Activated CD4-positive, alpha-beta T cell treated with anti-CD3 and anti-CD28 coated beads, Interleukin-2, amount 50 U/mL, for 48 hours (primary cell): ENCODE measurements at places on chromosomes 1 and 21.

DNA sequence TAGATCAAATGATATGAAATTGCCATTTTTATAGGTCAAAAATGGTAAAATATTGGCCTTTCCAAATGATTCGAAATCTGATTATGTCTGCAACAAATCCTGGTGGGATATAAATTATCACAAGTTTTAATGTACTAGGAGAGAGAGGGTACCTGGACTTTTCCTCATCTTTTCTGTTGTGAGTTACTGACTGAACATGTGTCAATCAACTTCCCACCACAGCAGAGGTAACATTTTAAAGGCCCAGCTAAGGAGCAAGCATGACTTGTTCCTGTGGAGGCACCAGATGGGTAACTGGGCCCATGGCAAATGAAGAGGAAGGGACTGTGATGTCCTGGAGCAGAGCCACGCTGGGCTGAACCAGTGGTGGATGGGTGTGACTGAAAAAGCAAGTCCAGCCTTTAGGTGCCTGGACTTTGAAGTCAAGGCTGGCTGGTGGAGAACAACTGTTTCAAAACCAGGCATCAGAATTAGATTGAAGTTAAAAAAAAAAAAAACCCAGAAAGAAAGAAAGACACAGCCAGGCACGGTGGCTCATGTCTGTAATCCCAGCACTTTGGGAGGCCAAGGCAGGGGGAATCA is 6.6 kb downstream of the MR1 start:
- no peak for DNase-seq

DNA sequence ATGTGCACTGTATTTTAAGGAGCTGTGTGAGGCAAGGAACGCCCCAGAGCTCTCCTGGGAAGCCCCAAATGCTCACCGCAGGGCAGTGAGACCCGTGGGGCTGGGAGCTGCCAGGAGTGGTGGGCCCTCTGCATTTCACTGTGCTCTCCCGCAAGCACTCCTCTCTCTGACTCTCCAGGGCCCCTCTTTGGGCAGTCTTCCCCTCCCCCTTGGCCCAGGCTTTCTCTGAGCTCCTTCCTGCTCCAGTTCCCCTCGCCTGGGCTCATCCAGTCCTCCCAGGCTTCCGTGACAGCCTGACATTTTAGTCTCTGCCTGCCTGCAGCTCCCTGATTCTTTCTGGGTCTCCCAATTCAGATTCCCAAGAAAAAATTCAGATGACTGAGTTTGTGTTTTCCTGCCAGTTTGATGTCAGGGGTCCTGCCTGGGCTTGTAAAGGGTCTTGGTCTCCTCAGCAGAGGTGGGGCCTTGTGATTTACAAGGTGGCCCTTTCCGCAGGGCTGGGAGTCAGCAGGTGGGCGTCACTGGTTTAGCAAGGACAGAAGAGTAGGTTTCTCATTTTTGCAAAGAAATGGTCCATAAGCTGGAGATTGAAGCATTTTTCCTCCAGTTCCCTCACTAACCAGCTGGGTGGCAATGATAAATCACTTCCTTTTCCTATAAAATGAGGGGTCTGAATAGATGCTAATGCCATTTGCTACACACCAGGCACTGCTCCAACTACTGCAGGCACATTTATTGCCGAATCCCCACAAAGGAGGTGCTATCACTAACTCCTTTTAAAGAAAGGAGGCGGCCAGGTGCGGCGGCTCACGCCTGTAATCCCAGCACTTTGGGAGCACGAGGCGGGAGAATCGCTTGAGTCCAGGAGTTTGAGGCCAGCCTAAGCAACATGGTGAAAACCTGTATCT is 1.9 kb upstream of the CA6 start:
- DNase-seq: no peak

GRCh38 chr1:245091818-245092637 is 62.8 kb upstream of the KIF26B start:
- DNase-seq: no peak

GRCh38 chr1:221328371-221328770 is 413.5 kb downstream of the DUSP10 start:
- DNase-seq: no peak

DNA sequence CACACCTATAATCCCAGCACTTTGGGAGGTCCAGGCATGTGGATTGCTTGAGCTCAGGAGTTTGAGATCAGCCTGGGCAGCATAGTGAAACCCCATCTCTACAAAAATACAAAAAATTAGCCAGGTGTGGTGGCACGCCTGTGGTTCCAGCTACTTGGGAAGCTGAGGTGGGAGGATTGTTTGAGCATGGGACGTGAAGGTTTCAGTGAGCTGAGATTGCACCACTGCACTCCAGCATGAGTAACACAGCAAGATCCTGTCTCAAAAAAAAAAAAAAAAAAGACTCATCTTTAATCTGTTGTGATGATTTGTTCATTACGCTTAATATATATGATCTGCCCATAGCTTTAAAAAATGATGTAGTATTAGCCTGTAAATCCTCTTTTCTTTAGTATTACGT is 44.0 kb downstream of the OR10J1 start:
- no peak for DNase-seq

DNA sequence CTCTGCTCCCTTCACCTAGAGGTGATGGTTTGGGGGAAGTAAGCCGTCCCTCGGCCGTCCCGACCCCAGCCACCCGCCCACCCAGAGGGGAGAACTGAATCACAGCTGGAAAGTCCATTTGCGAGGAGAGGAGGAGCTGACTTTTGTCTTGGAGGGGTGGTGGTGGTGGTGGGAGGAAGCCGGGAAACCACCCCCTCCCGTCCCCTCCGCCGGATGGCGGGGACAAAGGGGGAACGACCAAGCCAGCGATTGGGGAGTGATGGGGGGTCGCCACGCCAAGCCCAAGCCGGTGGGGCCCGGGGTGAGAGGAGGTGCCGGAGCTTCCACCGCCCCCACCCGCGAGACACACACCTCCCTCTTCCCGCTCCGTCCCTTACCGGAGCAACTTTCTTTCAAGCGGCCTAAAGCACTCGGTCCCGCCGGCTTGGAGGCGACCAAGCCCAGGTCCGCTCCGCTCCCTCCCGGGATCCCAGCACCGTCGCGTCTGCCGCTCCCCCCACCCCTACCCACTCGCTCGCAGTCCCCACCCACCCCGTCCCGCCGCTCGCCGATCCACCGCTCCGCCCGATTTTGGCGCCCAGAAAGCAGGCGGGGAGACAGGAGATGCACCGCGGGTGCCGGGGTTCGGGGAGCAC is 540 bp downstream of the ARHGEF2 start:
- DNase-seq: peak; percentile 85

DNA sequence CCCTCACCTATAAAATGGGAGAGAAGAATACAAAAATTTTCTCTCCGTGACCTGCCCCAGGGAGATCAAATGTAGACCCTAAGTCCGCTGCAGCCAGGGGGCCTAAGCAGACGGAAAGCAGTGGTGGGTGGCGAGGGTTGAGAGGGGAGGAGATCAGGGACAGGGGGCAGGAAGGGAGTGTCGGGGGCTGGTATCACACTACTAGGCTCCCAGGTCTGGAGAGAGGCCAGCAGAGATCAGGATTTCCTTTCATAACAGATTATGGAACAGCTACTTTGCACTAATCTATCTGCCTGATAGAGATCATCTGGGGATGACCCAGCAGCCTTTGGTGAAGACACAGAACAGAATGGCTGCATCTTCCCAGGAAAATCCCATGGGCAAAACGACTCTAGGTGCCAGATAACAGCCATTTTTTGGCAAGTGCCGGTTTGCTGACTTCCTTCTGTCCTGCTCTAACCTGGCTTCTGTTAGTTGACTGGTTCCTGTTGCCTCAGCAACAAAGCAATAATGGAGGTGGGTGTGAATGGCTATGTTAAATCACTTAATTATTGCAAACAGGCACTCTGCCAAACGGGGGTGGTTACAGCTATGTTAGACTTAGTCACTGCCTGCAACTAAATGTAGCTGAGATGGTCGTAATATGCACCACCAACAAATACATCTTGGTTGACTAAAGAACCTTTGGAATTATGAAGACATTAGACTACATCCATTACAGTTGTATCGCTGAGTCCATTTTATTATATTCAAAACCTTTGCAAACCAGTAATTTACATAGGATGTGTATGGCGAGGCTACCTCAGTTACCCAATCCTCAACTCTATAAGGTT is 30.0 kb upstream of the EPS8L3 start:
- DNase-seq: no peak

- DNase-seq: no peak
Measured at GRCh38 chr1:232951605-232952004, 1.2 kb downstream of the NTPCR start.

DNA sequence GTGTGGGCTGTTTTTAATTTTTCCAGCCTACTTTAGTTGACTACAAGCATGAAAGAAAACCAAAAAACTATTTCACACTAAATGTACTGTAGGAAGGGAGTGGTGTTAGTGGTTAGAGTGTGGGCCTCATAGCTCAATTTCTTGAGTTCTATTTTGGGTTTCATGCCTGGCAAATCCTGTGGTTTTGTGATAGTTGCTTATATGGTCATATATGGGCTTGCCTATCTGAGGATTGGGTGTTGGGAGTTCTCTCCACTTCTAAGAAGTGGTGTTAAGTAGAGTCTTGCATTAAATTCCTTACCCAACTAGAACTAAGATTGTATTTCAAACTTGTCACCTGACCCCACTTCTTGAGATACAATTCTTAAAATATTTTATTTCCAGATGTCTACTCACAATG is 37.8 kb upstream of the COL11A1 start:
- no peak for DNase-seq

DNA sequence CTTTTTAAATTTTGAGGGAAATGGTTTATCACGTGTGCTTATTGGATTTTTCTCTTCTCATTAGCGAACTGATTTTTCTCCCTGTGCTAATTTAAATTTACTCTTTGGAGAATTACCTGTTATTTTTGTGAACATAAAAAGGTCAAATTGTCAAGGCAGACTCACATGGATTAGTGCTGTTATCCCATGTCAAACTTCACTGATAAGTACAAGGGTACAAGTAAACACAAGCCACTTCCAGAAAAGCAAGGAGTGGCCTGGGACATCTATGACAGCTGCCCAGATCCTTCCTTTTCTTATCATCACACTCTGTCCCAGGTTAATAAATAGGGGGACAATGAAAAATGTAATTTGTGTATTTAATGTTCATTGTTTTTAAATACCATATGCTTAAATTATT is 901.2 kb downstream of the LTN1 start:
- no peak for DNase-seq

DNA sequence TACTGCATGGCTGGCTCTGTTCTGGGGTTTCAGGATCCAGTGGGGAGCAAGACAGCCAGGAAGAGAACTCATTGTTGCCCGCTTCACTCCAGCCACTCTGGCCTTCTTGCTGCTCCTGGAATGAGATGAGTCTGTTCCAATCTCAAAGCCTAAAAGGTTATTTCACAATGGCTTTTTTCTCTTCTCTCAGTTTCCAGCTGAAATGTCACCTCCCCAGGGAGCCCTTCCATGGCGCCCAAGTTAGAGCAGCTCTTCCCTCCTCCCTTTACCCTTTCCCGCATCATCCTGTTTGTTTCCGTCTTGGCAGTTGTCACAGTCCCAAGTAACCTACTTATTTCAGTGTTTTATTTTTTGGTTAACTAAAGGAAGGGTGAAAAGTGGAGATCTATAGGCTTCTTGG is 15.8 kb downstream of the PLA2G2A start:
- no peak for DNase-seq
